Psoas muscle (tissue), 8 donors: ENCODE measurements at places on chromosomes 4 and X. TPM values are rescaled to one million over a fixed set of nuclear protein-coding genes. Genes with fewer than 3 reads are reported as not detected.

Gene FGA
- total RNA-seq: not detected

Gene PDE5A
- total RNA-seq: 5.3 TPM

Gene PGAM4
- total RNA-seq: not detected

Gene FOXP3
- not detected for total RNA-seq

Gene XKRX
- total RNA-seq: 0.08 TPM

Gene PAGE5
- not detected for total RNA-seq

Gene NSUN7
- 0.11 TPM for total RNA-seq

Gene CSAG3
- not detected for total RNA-seq

Gene CFI
- total RNA-seq: 4.4 TPM

DNA sequence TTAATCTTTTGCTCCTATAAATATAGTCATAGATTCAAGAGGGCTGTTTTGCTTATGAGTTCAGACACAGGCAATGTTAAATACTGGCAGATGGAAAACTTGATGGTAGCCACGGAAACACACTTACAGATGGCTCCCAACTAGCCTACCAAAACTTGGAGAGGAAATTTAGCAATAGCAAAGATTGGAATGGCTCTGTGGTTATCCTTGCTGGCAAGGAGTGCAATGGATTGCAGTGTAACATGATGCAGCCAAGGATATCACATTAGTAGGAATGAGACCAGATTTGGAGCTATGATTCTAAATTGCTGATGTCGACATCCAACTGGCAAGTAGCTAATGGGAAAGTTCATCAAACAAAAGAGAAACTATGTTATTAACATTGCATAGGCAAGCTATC is 791.0 kb upstream of the DIAPH2 start:
- DNase-seq: no peak

GRCh38 chr4:17823871-17824669 is 13.3 kb downstream of the NCAPG start:
- DNase-seq: no peak

DNA sequence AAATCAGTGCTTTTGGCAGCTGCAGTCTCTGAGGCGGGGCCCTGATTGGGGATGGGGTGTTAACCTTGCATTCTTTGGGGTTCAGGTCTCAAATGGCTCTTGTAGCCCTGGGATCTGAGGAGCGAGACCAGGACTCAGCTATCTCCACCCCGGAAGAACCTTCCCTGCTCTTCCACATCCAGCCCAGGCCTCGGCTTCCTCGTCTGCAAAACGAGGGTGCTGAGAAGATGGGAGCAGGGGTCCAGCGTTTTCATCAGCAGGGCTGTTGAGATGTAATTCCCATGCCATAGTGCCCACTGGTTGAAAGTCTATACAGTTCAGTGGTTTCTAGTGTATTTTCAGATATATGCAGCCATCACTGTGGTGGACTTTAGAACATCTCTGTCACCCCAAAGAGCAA is 34.6 kb upstream of the WFS1 start:
- no peak for DNase-seq

- no peak for DNase-seq
Measured at GRCh38 chr4:55500072-55500471, 46.6 kb downstream of the CLOCK start.

DNA sequence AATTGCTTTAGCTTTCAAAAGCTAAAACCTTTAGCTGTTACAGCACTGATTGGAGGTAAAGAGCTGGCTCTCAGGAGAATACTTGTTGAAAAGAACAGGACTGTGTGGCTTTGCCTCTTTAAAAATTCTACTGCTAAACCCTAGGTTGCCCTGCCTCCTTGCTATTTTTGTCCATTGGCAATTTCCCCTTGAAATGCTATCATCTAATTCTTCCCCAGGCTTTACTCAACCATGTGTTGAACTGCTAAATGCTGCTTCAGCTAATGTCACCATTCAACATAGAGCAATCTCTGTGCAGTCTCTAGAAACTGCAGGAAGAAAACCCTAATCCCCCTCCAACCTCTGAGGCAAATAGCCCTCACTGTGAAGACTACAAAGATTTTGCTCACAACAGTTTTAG is 203.7 kb upstream of the ARX start:
- DNase-seq: no peak

DNA sequence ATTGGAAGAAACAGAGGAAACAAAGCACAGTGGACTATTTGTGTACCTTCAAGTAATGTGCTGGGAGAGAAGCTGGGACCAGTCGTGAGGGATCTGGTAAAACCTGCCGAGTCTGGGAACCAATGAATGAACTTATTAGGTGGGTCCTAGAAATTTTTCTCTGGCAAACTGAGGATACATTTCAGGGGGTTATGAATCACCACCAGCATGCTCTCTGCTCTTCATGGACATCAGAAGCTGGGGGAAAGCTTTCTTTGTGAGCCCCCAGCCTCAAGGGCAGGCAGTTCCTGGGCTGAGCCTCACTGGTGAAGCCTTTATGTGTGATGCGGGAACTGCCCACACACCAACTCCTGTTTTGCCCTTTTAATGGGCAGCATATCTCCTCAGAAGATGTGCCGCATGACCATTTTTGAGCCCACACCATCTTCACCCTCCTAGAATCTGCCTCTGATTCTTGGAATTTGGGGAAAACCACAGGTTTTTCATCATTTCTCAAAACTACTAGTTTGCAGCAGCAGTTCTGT is 95.4 kb upstream of the ENPP6 start:
- no peak for DNase-seq

- DNase-seq: no peak
Measured at GRCh38 chr4:77893451-77893850, 30.8 kb downstream of the MRPL1 start.

GRCh38 chr4:115660465-115660864 is 547.0 kb upstream of the NDST4 start:
- no peak for DNase-seq

DNA sequence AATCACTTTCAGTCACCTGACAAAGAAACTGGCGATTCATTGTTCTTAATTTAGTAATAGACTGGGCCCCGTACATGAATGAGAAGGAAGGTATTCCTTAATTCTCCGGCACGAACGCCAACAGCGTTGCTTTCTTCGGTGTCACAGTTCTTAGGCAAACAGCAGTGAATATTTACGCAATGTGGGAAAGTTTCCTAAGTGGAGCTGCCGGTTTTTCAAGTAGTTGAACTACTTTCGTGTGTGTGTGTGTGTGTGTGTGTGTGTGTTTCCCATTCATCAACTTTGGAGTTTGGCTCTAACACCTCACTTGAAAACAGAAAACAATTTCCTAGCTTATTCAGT is 651 bp downstream of the NXT2 start:
- no peak for DNase-seq

GRCh38 chrX:17692709-17693346 is 44.5 kb upstream of the SCML1 start:
- DNase-seq: no peak

- no peak for DNase-seq
Measured at GRCh38 chrX:9842541-9842940, 56.3 kb downstream of the SHROOM2 start.

DNA sequence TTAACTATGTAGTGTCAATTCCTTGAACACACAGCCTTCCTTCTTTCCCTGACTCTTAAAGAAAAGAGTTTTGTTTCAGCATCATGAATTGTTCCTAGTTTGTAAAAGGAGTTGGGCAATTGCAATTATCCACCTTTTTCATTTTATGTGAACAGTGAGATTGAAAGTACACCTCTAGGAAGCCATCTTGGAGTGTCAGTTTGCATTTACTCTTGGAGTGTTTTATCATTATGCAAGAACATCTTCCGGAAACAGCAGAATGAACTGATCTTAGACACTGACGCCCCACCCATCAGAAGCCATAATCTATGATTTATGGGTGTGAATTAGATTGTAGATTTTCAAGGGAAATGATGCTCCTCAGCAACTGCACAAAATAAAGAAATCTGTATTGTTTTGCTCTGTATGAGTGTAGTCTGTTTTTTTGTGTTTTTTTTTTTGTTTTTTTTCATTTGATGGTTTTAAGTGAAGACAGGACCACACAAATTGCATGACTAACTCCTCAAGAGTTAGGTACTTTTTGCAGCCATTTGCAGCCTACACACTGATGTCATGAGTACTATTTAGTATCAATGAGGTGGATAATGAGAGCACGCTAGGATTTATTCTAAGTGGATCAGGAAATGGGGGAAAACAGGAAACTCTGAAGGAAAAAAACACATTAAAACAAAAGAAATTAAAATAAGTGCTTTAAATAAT is 19.5 kb upstream of the FGF2 start:
- DNase-seq: no peak

GRCh38 chrX:75131973-75132627 is 24.0 kb downstream of the ABCB7 start:
- DNase-seq: peak; percentile 45

GRCh38 chr4:79057772-79058171 is 118.5 kb upstream of the PAQR3 start:
- no peak for DNase-seq

GRCh38 chr4:68250151-68250930 is 4.8 kb upstream of the TMPRSS11B start:
- no peak for DNase-seq

DNA sequence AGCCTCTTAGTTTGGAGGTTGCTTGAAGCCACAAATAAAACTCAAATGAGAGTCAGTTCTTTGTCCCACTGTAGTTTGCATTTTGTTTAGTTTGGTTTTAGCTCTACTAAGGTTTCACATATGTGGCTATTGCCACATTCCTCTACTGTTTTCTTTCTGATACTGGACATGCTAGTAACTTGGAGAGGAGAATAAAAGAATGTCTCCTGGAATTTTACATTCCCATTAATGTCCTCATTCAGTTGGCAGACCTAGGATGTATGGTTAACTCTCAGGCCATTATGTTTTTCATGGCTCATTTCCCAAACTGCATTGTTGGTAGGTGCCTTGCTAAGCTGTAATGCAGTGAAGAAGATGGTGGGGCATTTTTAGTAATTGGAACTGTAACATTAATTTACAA is 29.9 kb downstream of the UPRT start:
- DNase-seq: no peak

DNA sequence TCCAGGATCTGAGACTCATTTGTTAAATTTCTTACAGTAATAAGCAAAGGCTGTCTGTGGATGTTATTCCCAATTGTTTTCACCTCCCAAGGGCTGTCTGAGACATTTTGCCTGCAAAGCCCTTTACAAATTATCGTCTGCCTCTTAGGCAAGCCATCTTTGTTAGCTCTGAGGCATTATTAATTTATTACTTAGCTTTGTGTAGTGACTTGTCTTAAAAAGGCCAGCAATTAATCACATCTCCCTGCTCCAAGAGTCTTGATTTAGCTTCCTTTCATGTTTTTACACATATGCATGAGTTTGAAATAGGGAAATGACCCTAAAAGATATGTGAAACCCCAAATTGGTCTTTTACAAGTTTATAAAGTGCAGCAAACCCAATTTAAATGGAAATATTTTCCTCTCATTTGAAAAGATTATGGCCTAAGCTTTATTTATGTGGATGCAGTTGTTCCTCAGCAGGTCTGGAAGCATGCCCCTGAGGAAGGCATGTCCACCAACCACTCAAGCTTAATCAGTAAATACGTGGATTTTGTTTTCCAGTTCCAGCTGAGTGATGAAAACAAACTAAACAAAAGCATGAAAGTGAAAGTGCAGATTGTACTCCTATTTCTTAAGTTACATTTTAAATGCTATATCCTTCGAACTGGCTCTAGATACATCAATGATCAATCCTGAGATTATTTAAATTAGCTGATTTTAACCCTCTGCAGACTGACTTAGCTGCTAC is 173.6 kb upstream of the LNX1 start:
- no peak for DNase-seq

GRCh38 chr4:38634047-38634759 is 29.8 kb upstream of the KLF3 start:
- DNase-seq: no peak

DNA sequence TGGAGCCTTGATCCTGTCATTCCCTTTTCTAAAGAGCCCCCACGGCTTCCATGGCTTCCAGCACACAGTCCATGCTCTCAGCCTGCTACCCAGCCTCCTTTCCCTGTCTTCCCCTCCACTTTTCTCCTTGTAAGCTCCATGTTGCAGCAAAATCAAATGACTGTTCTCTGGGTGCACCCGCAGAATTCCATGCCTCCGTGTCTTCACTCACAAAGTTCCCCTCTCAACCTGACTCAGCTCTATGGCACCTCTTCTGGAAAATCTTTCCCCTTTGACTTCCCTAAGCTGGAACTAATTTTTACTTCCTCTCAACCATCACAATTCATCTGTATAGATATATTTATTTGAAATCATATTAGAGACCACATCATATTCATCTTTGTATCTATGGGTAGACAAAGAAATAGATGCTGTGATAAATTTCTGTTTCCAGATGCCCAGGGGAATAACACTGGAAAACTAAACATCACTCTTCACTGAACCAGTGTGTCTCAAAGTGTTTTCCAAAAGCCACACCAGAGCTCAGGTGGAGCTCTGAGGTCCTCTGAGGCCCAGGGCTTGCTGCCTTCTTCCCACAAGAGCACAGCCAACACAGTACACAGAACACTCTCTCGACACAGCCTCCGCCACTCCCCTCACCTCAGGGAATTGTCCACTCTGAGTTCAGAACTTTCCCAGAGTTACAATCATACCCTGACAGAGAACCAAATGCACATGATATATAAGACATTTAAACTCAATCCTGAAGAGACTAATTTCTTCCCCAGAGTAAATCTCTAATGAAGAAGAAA is 3.3 kb downstream of the SETD7 start:
- DNase-seq: no peak

DNA sequence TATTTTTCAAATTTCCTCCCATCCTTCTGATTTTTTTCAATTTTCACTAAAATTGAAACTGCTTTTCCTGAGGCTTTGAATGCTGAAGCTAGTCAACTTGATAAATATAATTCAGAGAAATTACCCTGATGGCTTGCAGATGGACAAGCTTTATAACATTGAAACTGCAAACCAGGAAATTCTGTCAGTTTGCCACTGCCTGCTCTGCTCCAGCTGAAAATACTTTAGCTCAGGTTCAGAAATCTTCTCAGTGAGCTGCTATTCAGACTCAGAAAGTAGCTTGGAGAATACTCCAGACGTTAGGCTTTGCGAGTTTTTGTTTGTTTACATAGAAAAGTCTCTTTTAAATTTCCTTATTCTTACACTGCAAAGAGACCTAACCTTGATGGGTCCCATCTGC is 1574.7 kb downstream of the STIM2 start:
- no peak for DNase-seq

DNA sequence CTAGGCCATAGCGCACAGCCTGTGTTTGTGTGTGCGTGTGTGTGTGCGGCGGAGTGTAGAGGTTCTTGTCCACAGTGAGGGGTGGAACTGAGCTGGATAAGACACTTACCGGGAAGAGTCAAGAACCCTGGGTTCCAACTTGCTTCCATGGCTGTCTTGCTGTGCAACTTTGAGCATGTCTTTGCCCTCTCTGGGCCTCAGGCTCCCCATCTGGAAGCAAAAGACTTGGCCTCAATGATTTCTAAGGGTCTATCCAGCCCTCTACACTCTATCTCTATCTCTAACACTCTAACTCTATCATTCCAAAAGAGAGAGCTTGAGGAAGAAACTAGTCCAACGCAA is 121.3 kb upstream of the PJA1 start:
- no peak for DNase-seq
